CD4-positive, alpha-beta T cell treated with Interleukin-6 at 100 ng/mL for 8 hours (primary cell): ENCODE measurements at places on chromosomes 5 and 9.

DNA sequence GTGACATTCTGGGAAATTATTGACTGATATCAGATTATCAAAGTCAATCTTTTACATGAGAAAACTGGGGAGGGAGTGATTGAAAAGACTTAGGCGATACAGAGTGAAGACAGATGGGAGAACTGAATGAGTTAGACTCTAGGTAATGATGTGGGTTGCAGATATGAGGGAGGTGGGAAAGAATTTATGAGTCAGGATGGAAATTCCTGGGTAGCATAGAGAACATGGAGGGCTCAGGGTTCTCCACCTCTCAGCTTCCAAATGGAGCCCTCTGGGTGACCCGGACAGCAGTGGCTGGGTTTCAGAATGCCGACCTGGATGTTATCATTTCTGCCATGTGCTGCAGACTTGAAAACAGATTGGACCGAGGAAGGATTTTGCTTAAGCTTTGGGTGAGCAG lies 75.4 kb upstream of the SHB start:
- no peak for DNase-seq

- no peak for DNase-seq
Observed at GRCh38 chr5:60010853-60011252, 117.3 kb upstream of the PDE4D start.

DNA sequence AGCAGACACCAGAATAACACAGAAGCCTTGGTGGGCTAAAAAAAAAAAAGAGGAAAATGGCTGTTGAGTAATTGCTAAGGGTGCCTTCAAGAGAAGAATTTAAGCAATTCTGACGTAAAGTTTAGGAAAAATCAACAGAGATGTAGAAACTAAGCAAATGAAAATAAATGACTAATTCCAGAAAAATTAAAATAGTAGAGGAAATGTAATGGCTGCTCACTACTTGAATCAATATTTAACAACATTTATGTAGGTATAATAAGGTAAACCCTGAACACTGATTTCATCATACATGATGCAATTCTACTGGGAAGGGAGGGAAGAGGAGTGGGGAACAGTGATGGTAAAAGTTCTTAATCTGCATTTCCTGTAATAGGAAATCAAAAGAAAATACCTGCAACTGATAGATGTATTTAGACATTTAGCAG lies 41.4 kb downstream of the PUM3 start:
- DNase-seq = no peak

GRCh38 chr5:165892383-165892782 lies 2387.0 kb downstream of the MAT2B start:
- no peak for DNase-seq

DNA sequence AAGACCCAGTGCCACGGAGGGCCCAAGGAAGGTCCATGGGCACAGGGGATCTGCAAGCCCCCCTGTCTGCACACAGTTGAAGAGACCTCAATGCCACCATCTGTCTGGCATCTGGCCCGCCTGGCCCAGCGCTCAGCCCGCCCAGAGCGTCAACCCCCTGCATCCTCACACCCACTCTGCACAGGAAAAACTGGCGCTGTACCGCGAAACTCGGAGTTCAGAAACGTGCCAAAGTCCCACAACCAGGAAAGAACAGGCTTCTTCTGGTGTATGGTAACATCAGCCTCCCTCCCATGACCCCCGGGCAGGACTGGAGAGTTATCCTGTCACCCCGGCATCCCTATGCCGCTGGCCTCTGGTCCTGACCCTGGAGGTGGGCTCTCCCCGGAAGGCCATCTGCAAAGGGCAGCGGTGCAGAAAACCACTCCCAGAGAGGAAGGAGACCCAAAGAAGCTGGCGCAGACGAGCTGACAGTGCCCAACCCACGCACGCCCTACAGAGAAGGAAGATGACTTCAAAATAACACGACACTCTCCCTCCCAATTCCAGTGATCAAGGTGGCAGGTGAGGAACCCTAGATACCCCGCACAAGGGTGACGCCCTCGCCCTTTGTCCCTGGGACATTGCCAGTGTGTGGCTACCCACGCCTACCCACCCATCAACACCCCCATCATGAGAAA lies 18.9 kb downstream of the VAV2 start:
- DNase-seq = no peak

DNA sequence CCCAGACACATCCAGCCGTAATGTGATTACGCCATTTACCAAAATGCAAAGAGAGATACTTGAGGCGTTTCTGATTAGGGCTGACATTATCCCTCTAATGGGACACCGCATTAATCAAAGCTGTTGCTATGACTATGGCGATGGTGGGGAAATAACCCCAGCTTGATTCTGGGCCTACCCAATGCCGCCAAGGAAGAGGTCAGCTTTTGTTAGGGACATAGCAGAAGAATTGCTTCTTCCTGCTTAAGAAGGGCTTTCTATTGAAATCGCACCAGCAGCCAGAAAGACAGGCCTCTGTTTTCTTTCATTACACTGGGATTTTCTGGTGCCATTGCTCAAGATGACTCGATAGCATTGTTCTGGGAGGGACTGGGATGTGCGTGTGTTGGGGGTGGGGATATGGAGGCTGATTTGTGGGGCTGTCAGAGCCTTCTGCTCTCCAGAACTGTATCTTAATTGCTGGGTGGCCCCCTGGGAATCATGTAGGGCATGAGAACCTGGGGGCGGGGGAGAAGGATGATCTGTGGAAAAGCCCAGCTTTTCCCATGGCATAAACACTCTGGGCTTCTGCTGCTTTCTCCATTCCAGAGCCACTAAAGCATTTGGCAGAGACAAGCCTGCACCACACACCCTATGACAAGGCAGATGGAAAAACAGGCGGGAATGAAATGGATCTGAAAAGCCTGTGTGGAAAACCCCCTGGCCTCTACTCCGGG lies 106.5 kb upstream of the RAD23B start:
- DNase-seq = no peak

GRCh38 chr5:96312383-96312782 lies 120.7 kb downstream of the PCSK1 start:
- DNase-seq = no peak

GRCh38 chr5:148524721-148525120 lies 129.6 kb downstream of the HTR4 start:
- no peak for DNase-seq

DNA sequence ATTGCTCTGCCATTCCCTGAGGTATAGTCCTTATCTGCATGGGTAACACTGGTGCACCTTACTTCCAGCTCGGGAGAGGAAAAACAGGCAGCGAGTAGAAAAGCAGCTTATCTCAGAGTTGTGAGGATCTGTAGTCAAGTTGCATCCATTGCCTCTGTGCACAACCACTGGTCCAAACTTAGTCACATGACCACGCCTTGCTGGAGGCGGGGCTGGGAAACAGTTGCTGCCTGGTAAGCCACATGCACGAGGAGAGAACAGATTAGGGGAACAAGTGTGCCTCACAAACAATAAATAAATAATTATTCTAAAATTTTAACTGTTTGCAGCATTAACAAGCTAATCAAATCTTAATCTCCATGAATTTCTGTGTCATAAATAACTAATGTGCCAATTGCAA lies 18.6 kb downstream of the ZNF622 start:
- DNase-seq = no peak

GRCh38 chr5:127216898-127217675 lies 73.5 kb upstream of the MEGF10 start:
- no peak for DNase-seq

GRCh38 chr9:114950761-114951160 lies 20.4 kb upstream of the TNFSF8 start:
- no peak for DNase-seq

GRCh38 chr5:134567641-134568336 lies 42.3 kb downstream of the JADE2 start:
- DNase-seq = no peak

GRCh38 chr9:134372581-134373267 lies 46.5 kb downstream of the RXRA start:
- DNase-seq = no peak

DNA sequence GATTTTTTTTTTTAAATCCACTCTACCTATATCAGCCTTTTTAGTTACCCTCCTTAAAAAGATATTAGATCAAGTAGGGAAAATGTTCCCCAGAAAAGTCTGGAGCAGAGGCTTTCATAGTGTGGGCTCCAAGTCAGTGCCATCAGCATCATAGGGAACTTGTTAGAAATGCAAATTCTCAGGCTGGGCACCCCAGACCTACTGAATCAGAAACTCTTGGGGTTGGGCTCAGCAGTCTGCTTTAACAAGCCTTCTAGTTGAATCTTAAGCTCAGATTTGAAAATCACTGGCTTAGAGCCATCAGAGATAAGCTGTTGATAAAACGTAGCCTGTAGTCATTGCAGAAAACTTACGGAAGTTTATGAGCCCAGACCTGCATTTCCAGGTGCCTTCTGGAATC lies 140.1 kb downstream of the TMEM38B start:
- no peak for DNase-seq
